ENCODE measurements at places on chromosomes 7 and 10. TPM values are rescaled to one million over a fixed set of nuclear protein-coding genes. Genes with fewer than 3 reads are reported as not detected.

DNA sequence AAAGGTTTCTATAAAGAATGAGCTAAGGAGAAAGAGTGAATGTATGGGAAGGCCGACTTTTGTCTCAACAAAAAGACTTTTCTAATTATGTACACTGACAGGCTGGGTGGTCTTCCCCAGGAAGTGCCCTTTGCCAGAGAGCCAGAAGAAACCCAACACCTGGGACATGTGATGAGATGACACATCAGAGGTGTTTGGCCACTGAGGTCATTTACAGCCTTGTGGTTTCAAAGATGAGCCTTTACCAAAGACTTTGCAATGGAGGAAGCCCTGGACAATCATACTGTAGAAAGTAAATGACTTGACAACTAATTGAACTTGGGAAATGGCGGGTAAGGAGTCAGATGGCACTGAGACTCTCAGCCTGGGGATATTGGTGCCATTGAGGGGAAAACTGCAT, 3.4 kb upstream of the NRG3 start:
- DNase-seq, result no peak

- peak; percentile 46 for DNase-seq
Measured at GRCh38 chr10:112565434-112566053, 118.5 kb downstream of the VTI1A start.

DNA sequence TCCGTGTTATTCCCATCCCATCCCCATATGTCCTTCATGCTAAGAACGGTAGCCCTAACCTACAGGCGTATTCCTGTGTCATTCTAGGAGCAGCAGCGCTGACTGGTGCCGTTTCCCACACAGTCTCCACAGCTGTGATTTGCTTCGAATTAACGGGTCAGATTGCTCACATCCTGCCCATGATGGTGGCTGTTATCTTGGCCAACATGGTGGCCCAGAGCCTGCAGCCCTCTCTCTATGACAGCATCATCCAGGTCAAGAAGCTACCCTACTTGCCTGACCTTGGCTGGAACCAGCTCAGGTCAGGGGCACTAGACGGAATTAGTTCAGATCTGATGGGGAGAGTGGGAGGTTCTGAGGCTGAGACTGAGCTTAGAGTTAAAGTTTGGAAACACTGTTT, 20.7 kb downstream of the FAM131B start:
- DNase-seq, result no peak

DNA sequence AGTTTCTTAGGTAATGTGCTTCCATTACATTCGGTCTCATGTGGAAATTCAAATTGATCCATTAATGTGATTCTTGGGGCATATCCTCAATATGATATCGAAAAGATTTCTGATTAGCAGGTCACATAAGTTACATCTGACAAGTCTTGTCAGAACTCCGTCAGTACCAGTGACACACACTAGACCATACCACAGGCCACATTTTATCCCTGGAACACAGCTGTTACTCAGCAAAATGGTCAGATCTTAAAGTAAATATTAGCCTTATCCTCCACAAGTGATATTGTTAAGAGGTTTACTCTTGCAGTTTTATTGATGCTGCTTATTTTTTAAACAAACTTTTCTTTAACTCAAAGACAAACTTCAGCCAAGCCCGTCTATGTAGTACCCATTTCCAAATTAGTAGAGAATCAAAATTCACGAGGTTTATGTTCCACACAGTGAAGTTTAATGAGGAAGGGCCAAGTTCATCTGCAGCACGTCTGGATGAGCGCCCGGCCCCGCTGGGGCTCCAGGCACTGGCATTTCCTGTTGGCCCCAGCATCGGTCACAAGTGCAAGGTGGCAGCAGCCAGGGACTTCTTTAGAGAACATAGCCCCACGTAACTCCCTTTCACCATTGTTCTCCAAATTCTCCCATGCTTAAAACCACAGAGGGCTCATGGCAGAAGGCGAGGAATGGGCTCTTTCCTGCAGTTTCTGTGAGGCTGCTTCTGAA, 132.2 kb downstream of the VIPR2 start:
- DNase-seq, result no peak

GRCh38 chr10:75464478-75465449, 33.3 kb downstream of the LRMDA start:
- no peak for DNase-seq

- DNase-seq, result no peak
Measured at GRCh38 chr10:73414230-73414945, 530 bp upstream of the ANXA7 start.

The C1GALT1 gene
- total RNA-seq, result 75.0 TPM

The WNT8B gene
- total RNA-seq, result 3.1 TPM

The CNNM1 gene
- 0.36 TPM for total RNA-seq

The NAT16 gene
- not detected for total RNA-seq

The ZDHHC16 gene
- 59.6 TPM for total RNA-seq

The SYT15 gene
- 2.8 TPM for total RNA-seq

The HHEX gene
- total RNA-seq, result 39.3 TPM

The NPFFR1 gene
- total RNA-seq, result not detected

The GALNT17 gene
- total RNA-seq, result 4.9 TPM

The FANK1 gene
- 2.5 TPM for total RNA-seq

The PHKG1 gene
- total RNA-seq, result 1.2 TPM

Data from progenitor cell of endocrine pancreas (in vitro differentiated cells).